A172 (cell line): ENCODE measurements at places on chromosomes 4 and X. TPM values are rescaled to one million over a fixed set of nuclear protein-coding genes. Genes with fewer than 3 reads are reported as not detected.

GAGE13 gene
- 6.7 TPM in 1 of 2 replicates, not detected in the other for total RNA-seq

MAGEC2 gene
- total RNA-seq = not detected in 2 replicates

FBXW7 gene
- total RNA-seq = 14.2 and 29.9 TPM in 2 replicates

ANAPC4 gene
- 32.9 and 33.2 TPM in 2 replicates for total RNA-seq

ACE2 gene
- total RNA-seq = not detected in 2 replicates

PRIMPOL gene
- total RNA-seq = 22.5 and 28.4 TPM in 2 replicates

RTL3 gene
- not detected in 2 replicates for total RNA-seq

POLA1 gene
- 31.3 and 34.1 TPM in 2 replicates for total RNA-seq

IQSEC2 gene
- total RNA-seq = 17.2 and 21.3 TPM in 2 replicates

PRR27 gene
- total RNA-seq = not detected in 2 replicates

PDE6B gene
- not detected in 2 replicates for total RNA-seq

IRF2 gene
- total RNA-seq = 22.6 and 25.8 TPM in 2 replicates

SULT1E1 gene
- not detected in 2 replicates for total RNA-seq

PLRG1 gene
- total RNA-seq = 71.5 and 71.6 TPM in 2 replicates

CXCL8 gene
- total RNA-seq = 0.09 TPM in 1 of 2 replicates, not detected in the other

PABPC1L2A gene
- total RNA-seq = not detected in 2 replicates

PARM1 gene
- not detected in 2 replicates for total RNA-seq

IL13RA1 gene
- 38.9 and 41.9 TPM in 2 replicates for total RNA-seq

HPRT1 gene
- total RNA-seq = 9.2 and 11.8 TPM in 2 replicates

CENPI gene
- total RNA-seq = 15.8 and 22.2 TPM in 2 replicates

BTK gene
- not detected in 2 replicates for total RNA-seq

SFRP2 gene
- total RNA-seq = not detected in 2 replicates

NAT8L gene
- 4.8 and 5.5 TPM in 2 replicates for total RNA-seq

F8A2 gene
- not detected in 2 replicates for total RNA-seq

MAGEC1 gene
- total RNA-seq = not detected in 2 replicates

FABP2 gene
- total RNA-seq = not detected in 2 replicates

NXF2 gene
- 0.22 TPM in 1 of 2 replicates, not detected in the other for total RNA-seq

MAGEE2 gene
- total RNA-seq = not detected in 2 replicates

ASMT gene
- not detected in 2 replicates for total RNA-seq

AREG gene
- total RNA-seq = not detected in 2 replicates

TLR3 gene
- 4.0 and 4.4 TPM in 2 replicates for total RNA-seq

TRPC3 gene
- total RNA-seq = 0.57 and 0.98 TPM in 2 replicates

RAB40AL gene
- total RNA-seq = not detected in 2 replicates

GLOD5 gene
- not detected in 2 replicates for total RNA-seq

CSAG2 gene
- total RNA-seq = not detected in 2 replicates

GYPE gene
- total RNA-seq = not detected in 2 replicates

P2RY4 gene
- not detected in 2 replicates for total RNA-seq

RAB39B gene
- 4.0 and 5.5 TPM in 2 replicates for total RNA-seq

TTC29 gene
- total RNA-seq = not detected in 2 replicates

PPBP gene
- total RNA-seq = not detected in 2 replicates

LGI2 gene
- 0.19 and 0.93 TPM in 2 replicates for total RNA-seq

BTC gene
- total RNA-seq = 0.03 and 0.14 TPM in 2 replicates

CA5B gene
- 3.1 and 5.7 TPM in 2 replicates for total RNA-seq

NDNF gene
- 0.14 and 0.29 TPM in 2 replicates for total RNA-seq

MFAP3L gene
- 4.1 and 4.3 TPM in 2 replicates for total RNA-seq

FAM47C gene
- not detected in 2 replicates for total RNA-seq

ZMAT1 gene
- total RNA-seq = 0.53 and 3.2 TPM in 2 replicates

CXCL10 gene
- total RNA-seq = not detected in 2 replicates
